AG09319 (cell line): ENCODE measurements at places on chromosomes 12 and 14.
A peak's percentile ranks its signal among the peaks of the same experiment; 100 is the strongest.

- no peak for DNase-seq
Measured at GRCh38 chr12:72570601-72571000, 298.4 kb downstream of the TRHDE start.

GRCh38 chr14:28656704-28657255 lies 109.8 kb upstream of the FOXG1 start:
- DNase-seq = no peak

DNA sequence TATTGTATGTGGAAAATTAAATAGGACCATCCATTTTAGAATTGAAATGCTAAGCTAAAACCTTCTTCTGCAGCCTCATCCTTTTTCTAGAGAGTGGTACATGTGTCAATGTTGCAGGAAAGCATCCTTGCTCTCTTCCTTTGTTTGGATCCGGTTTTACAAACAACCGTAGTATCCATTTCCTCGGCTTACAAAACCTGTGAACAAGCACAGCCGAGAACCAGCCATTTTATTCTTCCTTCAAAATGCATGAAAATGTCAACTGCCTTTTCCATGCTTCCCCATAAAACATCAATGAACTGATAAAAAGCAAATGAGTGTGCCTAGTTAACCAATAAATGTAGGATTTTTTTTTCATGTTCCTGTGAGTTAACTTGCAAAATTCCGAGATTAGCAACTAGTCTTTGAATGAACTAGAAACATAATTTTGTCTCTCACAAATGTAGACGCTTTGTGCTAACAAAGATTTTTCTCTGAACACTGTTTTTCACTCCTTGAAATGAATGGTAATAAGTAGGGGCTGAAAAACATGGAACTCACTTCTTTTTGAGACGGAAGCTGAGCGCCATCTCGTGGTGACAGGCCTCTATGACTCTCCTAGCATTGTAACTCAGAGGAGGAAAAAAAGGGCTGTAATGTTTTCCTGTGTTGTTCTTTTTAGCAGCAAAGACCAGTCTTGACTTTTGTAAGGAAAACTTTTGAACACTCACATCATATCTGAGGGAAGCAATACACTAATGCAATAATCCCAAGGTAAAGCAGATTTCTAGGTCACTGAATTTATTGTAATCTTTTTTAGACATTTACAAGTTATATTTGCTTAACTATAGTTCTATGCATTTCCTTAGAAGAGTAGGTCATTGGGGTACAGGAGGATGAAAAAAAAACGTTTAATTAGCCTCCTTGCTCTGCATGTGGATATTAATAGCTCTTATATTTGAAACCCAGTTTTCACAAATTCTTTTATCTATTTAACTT lies 157.4 kb upstream of the FOXG1 start:
- peak; percentile 5 for DNase-seq

- DNase-seq = no peak
Measured at GRCh38 chr14:104385531-104386101, 193.9 kb upstream of the C14orf180 start.

- DNase-seq = no peak
Measured at GRCh38 chr12:46267825-46268582, 839 bp downstream of the SLC38A1 start.

- no peak for DNase-seq
Measured at GRCh38 chr14:71387753-71388152, 480.5 kb downstream of the PCNX1 start.

GRCh38 chr12:116310082-116310481 lies 32.6 kb upstream of the MED13L start:
- no peak for DNase-seq

DNA sequence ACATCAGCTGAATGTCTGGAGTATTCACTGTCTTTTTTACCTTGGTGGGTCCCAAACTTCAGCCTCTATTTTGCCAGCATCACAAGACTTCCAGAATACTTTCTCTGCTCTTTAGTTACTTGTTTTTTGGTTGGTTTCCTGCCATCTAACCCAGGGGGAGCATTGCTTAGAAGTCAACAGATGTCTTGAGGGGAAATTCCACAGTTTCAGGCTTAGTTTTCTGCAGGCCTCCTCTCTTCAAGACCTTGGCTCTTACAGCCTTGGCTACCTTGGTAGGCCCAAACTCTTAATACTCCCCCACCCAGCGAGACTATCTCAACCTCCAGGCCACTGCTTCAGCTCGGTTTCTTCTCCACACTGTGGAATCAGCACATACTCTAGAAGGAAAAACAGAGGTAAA lies 41.7 kb downstream of the NEDD1 start:
- DNase-seq = no peak

- no peak for DNase-seq
Measured at GRCh38 chr12:105368047-105368646, 37.7 kb downstream of the C12orf75 start.

DNA sequence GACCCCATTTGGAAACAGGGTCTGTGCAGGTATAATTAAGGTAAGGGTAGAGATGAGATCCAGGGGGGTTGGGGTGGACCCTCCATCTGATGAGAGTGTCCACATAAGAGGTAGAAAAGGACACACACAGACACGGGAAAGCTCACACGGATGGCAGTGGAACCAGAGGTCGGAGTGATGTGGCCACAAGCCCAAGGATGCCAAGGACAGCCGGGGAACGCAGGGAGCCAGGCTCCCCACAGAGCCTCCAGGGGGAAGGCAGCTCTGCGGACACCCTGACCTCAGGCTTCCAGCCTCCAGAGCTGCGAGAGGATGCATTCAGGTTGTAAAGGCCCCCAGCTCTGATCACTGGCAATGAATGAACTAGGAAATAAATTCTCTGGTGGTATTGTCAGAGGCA lies 33.0 kb downstream of the RIMBP2 start:
- DNase-seq = no peak

DNA sequence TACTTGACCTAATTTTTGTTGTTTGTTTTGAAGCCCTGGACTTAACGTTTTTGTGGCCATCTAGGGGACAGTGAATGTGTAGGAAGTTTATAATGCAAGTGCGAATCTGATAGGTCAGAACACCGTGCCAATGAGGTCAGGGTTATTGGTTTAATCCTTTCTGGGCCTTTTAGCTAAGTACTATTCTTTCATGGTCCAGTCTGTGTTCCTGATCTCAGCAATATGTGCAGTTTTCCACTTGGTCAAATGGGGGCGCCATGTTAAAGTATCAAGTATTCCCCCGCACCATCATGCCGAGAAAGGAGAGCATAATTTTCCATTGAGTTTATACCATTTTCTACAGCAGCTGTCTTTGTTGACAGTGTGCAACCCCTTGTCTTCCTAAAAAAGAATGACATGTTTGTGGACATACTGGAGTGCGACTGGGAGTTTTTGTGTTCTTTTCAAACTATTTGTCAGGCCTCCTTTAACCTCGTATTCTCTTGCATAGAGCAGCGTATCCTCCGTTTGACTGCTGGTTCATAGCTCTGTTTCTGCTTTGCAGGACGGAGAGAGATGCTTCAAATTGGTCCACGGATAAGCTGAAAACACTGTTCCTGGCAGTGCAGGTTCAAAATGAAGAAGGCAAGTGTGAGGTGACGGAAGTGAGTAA lies 1.3 kb downstream of the AHSA1 start:
- DNase-seq = peak; percentile 20

DNA sequence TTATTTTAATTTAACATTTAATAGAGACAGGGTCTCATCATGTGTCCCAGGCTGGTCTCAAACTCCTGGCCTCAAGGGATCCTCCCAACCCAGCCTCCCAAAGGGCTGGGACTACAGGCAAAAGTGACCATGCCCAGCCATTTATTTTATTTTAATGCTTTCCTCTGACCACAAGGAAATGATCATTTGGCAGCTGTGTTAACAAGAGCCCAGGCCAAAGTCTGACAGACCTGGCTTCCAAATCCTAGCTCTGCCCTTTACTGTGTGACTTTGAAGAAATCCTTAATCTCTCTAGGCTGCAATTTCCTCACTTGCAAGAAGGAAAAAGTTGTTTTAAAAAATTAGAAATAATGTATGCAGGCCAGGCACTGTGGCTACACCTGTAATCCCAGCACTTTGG lies 16.7 kb upstream of the GCH1 start:
- no peak for DNase-seq

GRCh38 chr12:52211716-52212585 lies 20.1 kb upstream of the KRT80 start:
- no peak for DNase-seq

GRCh38 chr12:30784508-30784907 lies 29.8 kb upstream of the CAPRIN2 start:
- no peak for DNase-seq

GRCh38 chr14:100168506-100168905 lies 9.1 kb upstream of the DEGS2 start:
- no peak for DNase-seq

DNA sequence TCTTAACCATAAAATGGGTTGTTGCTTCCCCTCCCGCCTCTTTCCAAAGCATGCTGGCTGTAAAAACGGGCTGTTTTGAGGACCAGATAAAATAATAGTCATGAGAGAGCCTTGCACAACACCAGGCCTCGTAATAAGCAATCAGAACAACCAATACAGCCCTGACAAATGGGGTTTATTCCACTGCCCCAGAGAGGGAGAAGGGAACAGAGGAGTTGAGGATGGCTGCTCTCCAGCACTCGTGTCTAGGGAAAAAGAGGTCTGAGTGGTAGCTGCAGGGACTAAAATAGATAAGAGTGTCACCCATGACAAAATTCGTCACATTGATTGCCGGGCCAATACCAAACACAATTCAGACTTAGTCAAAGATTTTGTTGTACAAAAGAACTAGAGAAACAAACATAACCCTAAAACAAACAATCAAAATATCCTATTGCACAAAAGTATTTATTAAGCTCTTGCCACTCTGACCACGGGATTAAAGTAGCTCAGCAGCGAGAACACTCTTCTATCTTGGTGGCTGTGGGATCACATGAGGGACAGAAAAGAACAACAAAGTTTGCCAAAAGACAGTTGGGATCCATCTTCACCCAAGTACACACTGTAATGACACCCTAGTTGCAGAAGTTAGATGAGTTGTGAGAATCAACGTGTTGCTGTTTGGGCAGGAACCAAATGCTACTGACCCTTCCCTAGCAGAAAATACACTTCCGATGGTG lies 188.0 kb downstream of the FOXN3 start:
- no peak for DNase-seq

DNA sequence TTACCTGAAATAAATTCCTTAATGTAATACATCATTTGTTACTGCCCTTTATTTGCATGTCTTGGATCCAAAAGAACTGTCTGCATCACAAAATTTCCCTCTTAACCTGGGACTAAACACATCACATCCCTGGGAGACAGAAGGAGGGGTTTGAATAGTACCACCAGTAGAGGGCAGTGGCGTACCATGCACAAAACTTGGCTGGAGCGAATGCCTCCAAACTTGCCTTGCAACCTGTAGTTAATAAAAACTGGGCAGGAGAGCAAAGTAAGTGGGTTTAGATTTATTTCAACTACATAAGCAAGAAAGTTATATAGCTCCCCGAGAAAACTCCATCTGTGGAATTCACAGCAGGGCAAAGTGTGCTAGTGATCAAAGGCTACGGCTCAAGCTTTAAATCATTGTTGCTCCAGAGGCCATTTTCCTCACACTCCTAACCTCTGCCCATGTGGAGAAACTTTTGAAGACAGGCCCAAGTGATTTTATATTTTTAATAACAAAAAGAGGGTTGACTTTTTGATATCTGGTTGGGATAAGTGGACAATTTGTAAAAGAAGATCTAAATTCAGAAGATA lies 1176.7 kb upstream of the SEL1L start:
- peak; percentile 20 for DNase-seq

- DNase-seq = no peak
Measured at GRCh38 chr14:77076113-77076631, 21.9 kb upstream of the CIPC start.

DNA sequence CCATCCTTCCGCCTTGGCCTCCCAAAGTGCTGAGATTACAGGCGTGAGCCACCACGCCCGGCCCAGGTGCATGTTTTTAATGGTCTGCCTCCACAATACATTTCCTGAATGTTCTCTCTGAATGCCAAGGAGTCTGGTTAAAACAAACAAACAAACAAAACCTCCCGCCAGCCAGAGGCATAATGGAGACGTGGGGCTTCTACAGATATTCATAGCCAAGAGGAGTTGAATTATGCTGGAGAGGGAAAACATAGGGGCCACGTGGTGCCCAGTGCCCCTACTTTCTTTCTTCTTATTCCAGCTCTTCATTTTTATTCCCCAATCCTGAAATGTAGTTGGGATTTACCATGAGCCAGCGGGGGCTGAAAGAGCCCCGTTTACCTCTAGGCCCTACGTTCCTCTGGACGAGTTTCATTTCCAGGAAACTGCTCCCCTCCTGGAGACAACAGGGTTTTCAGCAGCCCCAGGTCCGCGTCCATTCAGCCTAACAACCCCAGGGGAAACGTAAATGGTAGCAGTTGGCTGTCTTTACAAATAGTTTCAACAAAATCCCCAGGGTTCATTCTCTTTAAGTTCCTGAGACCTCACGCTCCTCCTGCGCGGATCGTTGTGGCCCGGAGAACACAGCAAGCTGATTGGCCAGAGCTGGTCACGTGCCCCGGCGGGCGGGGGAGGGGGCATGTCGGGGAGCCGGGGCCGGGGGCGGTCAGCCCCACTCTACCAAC lies 108.5 kb upstream of the ESRRB start:
- peak; percentile 8 for DNase-seq

GRCh38 chr12:52121824-52122539 lies 42.5 kb downstream of the SMIM41 start:
- DNase-seq = no peak

- no peak for DNase-seq
Measured at GRCh38 chr14:80988192-80988591, 32.8 kb downstream of the TSHR start.

- DNase-seq = no peak
Measured at GRCh38 chr14:84987042-84987441, 542.9 kb upstream of the FLRT2 start.

GRCh38 chr14:56648508-56649301 lies 69.1 kb downstream of the TMEM260 start:
- DNase-seq = no peak

- no peak for DNase-seq
Measured at GRCh38 chr14:93717668-93718320, 70.5 kb downstream of the PRIMA1 start.

DNA sequence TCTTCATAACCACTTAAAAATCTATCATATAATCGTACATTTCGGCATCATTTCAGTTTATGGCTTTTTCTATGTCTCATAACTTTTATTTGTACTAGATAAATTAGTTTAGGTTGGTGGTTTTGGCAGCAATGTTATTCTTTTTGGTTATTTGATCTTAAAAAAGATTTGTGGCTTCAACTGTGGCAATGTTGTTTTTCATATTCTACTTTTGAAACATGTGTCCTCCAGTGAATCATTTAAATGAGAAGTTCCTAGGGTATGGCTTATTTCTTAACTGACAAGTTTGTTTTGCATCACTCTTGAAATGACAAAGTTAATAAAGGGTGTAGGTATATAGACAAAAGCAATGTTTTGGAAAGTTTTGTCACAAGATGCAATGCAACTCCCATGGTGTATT lies 11.1 kb upstream of the KITLG start:
- no peak for DNase-seq

DNA sequence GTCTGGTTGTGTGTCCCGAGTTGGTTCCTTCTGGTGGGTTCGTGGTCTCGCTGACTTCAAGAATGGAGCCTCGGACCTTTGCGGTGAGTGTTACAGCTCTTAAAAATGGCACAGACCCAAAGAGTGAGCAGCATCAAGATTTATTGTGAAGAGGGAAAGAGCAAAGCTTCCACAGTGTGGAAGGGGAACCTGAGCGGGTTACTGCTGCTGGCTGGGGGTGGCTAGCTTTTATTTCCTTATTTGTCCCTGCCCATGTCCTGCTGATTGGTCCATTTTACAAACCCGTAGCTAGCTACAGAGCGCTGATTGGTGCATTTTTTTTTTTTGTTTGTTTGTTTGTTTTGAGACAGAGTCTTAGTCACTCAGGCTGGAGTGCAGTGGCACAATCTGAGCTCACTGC lies 29.3 kb downstream of the FGF6 start:
- no peak for DNase-seq

GRCh38 chr12:16261944-16262475 lies 15.5 kb downstream of the SLC15A5 start:
- no peak for DNase-seq
